ENCODE measurements at places on chromosomes 12 and 14.

DNA sequence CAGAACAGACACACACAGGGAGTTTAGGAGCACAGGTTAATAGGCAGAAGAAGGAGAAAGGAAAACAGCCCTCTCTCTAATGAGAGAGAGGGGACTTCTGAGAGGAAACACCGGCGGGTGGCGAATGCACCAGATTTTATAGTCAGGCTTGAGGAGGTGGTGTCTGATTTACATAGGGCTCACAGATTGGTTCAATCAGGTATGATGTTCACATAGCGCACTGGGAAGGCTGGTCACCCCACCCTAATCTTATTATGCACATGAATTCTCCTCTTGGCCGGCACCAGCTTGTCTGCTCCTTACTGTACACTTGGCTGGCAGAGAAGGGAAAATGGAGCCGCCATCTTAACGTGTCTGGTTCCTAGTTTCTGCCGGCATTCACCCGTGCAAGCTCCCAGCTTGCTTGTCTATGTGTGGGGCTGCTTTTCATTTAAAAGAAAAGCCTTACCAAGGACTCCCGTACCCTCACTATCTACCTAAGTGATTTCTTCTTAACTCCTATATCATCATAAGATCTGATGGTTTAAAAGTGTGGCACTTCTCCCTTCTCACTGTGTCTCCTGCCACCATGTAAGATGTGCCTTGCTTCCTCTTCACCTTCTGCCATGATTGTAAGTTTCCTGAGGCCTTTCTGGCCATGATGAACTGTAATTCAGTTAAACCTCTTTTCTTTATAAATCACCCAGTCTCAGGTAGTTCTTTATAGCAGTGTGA is 15.1 kb downstream of the BCAT1 start:
- peak; percentile 71 for DNase-seq

DNA sequence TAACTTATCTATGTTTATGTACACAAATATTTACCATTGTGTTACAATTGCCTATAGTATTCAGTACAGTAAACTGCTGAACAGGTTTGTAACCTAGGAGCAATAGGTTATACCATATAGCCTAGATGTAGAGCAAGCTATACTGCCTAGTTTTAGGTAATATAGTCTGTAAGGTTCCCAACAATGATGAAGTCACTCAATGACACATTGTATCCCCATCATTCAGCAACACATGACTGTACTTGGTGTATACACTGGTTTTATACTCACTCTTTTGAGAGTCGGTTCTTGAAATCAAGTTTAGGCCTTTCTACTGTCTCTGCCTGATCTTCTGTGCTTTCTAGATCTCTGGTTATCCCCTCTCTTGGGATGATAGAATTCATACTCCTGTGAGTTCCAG is 5.5 kb downstream of the RNASE1 start:
- DNase-seq, result no peak

DNA sequence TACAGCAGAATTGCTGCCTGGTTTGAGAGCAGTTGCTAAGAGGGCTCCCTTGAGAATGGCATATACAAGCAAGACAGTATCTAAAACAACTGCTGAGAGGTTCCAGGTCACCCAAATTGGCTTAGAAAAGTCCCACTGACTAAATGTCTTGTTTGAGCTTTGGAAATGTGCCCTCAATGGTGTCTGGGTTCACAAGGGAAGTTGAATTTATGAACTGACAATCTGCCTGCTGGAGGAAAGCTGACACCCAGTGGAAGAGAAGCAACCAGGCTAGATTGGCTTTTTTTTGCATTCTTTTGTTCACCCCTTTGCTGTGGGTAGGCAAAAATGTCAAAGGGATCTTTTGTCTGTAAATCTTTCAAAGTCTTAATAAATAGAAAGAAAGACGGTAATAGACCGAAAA is 44.6 kb upstream of the NPFF start:
- no peak for DNase-seq

GRCh38 chr12:63250486-63250885 is 99.5 kb upstream of the AVPR1A start:
- DNase-seq, result no peak

- no peak for DNase-seq
Measured at GRCh38 chr14:94449930-94450329, 2.7 kb downstream of the SERPINA11 start.

GRCh38 chr14:37143475-37143874 is 28.9 kb downstream of the SLC25A21 start:
- no peak for DNase-seq

DNA sequence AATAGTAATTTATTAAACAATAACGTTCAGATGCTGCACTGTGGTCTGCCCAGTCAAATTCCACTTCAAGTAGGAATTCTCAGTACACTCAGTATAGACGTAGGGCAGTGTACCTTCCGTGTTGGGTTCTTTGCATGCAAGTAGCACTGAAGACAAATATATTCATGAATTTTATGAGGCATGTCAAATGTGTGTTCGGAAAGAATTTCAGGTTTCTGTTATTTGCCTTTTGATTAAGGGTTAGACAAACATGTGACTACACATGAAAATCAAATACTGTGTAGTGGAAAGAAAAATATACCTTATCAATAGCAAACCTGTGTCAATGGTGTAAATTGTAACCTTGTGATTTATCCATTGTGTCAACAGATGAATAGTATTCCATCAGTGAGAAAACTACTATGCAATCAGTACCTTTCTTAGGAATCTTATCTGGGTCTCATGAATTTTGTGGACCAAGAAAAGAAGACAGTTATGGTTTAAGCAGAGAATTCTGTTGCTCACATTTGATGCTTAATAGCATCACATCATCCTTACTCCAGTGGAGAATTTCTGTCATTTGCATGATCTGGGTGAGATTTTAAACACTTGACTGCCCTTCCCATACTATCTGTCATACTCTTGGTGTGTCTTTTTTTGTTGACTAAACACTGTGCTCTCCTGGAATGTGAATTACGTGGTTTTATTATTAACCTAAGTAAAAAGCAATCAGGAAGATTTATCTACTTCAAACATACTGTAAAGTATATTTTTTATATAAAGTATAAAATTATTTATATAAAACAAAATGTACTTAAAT is 13.3 kb downstream of the TMEM260 start:
- no peak for DNase-seq

DNA sequence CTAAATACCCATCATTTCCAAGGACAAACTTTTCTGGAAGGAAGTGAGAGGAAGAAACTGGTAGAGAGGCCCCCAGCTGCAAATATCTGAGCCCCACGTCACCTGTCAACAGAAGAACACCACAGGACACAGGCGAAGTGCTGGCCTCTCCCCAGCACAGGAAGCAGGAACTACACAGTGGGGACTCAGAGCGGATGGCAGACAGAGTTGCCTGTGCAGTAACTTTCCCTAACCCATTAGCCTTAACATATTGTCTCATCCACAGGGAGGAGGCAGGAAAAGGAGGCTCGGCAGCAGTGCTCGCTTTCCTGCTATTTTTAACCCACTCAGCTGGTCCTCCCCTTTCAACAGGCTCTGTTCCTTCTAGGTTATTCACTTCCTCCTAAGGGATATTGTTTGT is 111.5 kb upstream of the TMPO start:
- DNase-seq, result no peak

GRCh38 chr14:104084251-104085002 is 1.1 kb upstream of the ASPG start:
- DNase-seq, result no peak

DNA sequence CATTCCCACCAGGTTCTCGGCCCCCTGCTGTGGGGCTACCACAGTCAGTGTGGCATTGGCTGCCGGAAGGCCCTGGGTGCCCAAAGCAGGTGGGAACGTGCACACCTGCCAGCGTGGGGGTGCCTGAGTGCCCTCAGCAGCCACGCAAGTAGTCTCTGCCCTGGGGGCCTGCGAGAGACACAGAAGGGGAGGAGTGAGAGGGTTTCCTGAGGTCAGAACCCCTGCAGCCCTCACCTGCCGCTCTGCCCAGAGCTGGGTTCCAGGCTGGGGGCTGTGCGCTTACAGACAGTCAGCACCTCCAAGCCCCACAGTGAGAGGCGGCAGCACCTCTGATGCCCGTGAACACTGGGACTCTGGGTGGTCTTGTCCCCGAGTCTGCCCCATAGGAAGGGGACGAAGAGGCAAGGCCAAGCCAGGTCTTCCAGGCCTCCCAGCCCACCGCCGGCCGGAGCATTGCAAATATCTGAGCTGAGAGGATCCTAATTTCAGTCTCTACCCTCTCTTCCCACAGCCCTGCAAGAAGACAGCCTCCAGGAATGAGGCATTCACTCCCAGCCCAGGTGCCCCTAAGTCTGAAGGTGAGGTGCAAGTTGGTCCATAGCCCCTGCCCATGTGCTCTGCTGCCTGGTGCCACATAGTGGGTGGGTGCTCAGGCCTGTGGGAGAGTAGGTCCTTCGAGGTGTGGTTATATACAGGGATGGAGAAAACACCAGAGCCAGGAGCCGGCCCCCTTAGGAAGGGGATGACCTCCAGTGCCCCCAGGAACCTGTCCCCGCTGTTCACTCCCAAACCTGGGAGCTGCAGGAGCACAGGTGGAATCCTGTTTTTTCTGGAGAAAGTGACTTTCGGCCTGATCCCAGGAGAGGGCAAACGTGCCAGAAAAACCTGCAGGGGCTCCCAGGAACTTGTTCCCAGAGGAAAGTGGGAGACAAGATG is 291.1 kb upstream of the RTL1 start:
- no peak for DNase-seq

GRCh38 chr12:8946733-8947132 is 2.7 kb downstream of the M6PR start:
- DNase-seq, result no peak

DNA sequence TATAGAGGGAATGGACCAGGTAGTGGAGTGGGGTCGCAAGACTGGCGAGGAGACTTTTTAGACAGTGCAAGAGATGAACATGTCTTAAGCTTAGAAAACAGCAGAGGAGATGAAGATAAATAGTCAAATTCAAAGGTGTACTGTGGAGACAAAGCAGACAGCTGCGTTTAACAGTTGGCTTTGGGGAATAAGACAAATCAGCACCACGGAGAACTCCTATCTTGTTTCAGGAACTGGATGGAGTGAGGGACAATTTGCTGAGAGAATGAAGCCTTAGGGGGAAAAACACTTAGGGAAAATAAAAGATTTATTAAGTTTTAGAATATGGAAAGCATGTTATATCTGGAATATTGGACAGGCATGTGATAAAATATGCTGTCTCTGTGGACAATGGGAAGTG is 458.8 kb downstream of the GLT1D1 start:
- DNase-seq, result no peak

GRCh38 chr14:65492266-65492665 is 79.7 kb downstream of the FUT8 start:
- no peak for DNase-seq

DNA sequence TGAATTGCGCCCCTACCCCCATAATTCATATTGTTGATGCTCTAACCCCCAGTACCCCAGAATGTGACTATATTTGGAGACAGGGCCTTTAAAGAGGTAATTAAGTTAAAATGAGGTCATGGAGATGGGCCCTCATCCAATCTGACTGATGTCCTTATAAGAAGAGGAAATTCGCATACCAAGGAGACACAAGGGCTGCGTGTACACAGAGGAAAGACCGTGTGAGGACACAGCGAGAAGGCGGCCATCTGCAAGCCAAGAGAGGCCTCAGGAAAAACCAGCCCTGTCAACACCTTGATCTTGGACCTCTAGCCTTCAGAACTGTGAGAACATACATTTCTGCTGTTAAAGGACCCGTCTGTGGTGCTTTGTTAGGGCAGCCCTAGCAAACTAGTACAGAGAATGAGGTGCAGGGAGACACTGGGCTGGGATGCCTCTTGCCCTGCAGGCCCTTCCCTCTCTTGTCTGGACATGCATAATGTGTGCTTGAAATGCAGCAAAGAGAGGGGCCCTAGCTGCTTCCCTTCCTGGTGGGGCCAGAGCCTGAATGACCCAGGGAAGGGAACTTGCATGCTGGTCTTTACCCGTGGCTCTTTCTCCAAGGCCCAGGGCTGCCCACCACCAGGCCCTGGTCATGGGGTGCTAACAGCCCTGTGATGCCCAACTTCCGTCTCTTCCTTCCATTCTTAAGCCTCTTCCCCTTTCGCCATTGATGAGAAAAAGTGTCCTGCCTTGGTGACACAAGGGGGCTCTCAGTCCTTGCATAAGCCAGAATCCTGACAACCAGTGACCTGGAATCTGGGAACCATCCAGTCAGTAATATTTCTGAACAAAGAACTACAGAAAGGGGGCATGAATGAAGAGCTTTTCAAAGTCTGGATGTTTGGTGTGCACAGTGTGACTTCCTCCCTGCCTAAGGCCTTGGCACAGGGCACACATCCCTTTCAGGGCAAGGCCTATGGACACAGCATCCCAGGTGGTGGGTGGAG is 50.0 kb upstream of the GPATCH2L start:
- no peak for DNase-seq

- peak; percentile 74 for DNase-seq
Measured at GRCh38 chr14:97977651-97978261, 1180.6 kb downstream of the VRK1 start.

DNA sequence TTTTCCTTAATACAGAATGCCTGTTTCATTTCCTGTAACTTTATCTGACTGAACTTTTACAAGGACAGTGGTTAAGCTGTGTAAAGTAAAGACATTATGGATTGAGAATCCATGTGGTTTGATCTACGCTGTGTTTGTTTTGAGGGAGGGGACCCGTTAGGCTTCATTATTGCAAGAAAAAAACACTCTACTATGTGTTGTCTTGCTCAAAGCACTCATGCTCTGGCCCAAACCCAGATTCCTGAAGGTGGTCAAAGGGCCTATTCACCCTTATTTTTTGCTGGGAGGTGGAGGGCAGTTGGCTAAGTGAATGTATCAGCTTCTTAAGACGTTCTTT is 11.9 kb downstream of the RNF10 start:
- DNase-seq, result no peak

GRCh38 chr12:9039397-9039977 is 50.1 kb downstream of the KLRG1 start:
- DNase-seq, result no peak

GRCh38 chr12:65742018-65743010 is 82.0 kb upstream of the HMGA2 start:
- no peak for DNase-seq

DNA sequence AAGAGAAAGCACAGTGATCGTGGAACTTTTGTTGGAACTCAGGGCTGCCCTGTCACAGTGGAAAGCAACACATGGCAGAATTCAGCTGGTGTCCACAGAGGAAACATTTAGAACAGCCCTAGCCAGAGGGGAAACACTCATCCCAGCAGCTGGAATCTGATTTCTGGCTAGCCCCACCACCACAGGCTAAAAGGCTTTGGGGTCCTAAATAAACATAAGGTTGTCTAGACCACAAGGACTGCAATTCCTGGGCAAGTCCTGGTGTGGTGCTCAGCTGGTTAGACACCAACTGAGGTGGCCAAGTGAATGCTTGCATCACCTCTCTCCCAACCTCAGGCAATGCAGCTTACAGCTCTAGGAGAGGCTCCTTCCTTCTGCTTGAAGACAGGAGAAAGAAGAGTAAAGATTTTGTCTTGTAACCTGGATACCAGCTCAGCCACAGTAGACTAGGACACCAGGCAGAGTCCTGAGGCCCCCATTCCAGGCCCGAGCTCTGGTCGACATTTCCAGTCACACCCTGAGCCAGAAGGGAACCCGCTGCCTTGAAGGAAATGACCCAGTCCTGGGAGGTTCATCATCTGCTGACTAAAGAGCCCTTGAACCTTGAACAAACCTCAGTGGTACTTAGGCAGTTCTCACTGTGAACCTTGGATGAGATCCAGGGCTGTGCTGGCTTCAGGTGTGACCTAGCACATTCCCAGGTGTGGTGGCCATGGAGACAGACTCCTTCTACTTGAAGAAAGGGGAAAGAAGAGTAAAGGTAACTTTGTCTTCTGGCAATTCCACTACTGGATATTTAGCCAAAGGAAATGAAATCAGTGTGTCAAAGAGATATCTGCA is 85.4 kb upstream of the PLXNC1 start:
- DNase-seq, result no peak
